ENCODE measurements at places on chromosomes 2 and 18.

GRCh38 chr2:136000502-136000901 lies 15.1 kb upstream of the DARS1 start:
- no peak for DNase-seq

- DNase-seq: no peak
These were observed 256.0 kb downstream of the DCDC2C start for GRCh38 chr2:3959372-3959771.

- no peak for DNase-seq
These were observed 28.3 kb downstream of the MTHFD2 start for GRCh38 chr2:74226648-74227213.

DNA sequence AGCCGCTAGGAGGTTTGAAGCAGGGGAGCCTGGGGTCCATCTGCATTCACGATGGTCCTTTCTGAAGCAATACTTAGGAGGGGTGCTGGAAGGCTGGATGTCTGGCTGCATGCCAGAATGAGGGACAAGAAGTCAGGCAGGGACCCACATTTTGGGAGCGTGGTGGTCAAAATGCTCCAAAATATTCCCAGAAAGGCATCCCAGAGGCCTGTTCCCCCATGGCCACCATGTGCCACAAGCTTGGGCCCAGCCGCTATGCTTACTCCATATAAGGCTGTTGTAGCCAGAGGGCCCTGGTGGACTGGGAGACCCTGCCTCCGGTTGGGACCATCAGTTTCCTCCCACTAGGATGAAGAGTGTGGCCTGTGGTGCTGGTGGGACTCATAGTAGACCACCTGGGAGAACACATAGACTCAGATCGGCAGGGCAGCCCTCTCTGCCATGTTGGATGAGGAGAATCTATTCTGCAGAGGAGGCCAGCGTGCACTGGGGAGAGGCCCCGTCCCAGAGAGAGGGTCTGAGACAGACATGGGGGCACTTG lies 3.6 kb upstream of the PROM2 start:
- DNase-seq: no peak

DNA sequence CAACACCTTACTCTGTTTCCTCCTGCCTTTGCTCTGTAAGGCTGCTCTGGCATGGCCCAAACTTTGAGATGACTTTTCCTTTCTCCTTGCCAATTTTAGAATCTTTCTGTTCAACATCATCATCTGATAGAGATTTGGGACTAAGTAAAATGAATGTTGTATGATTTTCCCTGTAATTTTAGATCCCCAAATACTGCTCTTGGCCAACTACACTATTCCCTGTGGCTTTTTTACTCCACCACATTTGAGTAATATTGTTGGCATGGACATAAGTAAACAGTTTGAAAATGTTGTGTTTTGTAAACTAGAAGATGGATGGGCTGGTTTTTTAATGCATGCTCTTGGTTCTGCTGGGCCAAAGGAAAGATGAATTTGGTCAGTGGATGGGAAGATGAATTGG lies 12.1 kb downstream of the LTBP1 start:
- no peak for DNase-seq

DNA sequence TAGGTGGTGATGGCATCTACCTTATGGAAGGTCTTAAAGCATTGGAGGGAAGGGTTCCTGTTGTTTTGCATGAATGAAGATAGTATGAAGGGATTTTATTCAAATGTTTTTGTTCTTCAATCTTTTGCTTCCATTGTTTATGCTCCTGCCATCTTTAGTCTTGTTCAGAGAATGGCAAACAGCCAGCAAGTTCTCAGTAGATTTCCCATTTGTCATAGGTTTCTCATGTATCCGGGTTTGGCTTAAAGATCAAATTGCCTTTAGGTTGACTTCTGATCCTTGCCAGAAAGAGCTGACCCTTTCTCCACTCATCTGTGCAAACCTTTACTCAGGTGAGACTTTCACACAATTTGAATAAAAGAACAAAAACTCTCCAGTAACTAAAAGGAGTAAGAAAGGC lies 44.2 kb upstream of the STAT4 start:
- DNase-seq: no peak

DNA sequence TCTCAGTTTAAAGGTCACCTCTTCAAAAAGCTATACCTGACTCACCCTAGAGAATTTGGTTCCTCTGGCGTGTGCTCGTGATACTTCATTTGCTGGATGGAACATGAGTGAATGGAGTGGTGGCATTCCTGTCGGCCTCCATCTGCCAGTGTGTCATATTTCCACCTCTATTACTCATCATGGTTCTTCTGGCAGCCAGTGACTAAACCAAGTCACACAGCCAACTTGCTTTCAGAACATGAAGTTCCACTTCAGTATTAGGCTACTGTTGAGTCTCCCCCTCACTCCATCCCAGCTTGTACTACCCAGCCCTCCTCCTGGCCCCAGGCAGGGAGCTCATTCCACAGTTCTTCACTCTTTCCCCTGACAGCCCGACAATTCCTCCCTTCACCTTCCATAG lies 169.8 kb downstream of the MREG start:
- DNase-seq: no peak

DNA sequence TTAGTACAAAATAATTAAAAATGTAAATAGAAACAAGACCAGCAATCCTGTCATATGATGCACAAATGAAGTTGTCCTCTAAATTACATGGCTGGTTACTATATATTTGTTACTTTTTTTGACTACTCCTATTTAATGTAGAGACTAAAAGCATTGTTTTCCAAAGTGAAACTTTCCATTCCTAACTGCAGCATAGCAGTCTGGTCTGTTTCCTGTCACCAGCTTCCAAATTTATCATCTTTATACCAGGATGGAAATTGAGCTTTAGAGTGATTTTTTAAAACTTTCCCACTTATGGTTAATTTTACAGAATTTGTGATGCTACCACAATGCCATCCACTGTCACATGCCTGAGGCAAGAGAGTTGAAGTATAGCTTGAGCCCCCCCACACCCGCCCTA lies 33.5 kb upstream of the RAB27B start:
- no peak for DNase-seq

Data from T-helper 2 cell (primary cell).